ENCODE measurements at places on chromosomes 5 and 9.

GRCh38 chr9:108205276-108205675 lies 650.5 kb downstream of the ACTL7B start:
- DNase-seq = peak; percentile 34

DNA sequence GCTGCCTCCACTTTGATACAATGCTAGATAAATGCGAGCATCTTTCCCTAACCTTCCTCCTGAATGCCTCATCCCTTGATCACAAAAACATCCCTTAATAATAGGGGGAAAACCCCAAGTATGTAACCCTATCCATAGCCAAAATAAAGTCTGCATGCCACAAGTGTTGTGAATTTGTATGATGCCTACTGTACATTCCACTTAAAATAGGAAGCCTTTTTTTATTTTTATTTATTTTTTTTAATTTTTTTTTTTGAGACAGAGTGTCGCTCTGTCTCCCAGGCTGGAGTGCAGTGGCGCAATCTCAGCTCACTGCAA lies 207.0 kb downstream of the AOPEP start:
- DNase-seq = peak; percentile 72

GRCh38 chr5:172339264-172340180 lies 56.0 kb upstream of the UBTD2 start:
- no peak for DNase-seq

- no peak for DNase-seq
These were observed 144.8 kb downstream of the TRIM36 start for GRCh38 chr5:115024922-115025321.

DNA sequence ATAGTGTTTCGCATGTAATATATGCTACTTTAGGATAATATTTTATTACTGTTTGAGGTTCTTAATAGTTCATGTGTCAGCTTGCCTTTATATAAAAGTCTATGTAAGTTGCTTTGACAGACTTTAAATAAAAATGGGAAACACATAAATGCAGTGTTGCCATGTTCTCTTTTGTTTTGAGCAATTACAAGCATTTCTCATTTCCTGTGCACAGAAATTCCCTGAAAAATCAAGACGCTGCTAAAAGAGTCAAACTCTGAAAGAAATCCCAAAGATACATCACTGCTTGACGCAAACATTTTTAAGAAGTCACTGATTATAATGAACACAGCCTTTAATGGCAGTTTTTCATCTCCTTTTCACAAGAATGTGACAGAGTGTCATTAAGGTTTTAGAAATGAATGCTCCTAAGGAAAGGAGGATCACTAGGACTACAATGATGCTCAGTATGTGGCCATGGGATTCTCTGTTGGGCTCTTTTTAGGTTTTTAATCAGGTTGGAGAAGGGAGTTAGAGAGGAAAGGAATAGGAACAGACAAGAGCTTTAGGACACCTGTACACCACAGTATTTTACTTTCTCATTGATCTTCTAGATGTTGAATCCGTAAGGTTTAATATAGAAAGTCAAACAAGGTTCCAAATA lies 29.4 kb downstream of the ZCCHC7 start:
- no peak for DNase-seq

- DNase-seq = no peak
These were observed 17.4 kb downstream of the FYB1 start for GRCh38 chr5:39201781-39202596.

- DNase-seq = peak; percentile 25
These were observed 20.2 kb upstream of the MTMR12 start for GRCh38 chr5:32332966-32333365.

GRCh38 chr5:76845890-76846289 lies 3.9 kb upstream of the S100Z start:
- no peak for DNase-seq

DNA sequence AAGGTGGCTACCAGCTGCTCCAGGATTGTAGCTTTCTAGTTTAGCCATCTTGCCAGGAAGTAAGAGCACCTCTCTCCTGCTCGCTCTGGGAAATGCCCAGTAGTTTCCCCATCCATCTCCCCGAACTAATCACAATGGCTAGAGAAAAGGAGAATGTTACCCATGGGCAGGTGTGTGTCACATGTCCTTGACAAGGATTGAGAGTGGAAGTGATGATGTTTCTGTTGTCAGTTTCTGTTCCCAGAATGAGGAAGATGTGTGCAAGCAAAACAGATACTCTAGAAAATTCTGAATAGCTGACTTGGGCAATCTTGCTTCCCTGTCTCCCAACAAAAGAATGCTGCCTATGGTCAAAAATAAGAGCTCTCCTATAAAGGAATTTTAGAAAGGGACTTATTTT lies 429.5 kb downstream of the EBF1 start:
- DNase-seq = no peak

DNA sequence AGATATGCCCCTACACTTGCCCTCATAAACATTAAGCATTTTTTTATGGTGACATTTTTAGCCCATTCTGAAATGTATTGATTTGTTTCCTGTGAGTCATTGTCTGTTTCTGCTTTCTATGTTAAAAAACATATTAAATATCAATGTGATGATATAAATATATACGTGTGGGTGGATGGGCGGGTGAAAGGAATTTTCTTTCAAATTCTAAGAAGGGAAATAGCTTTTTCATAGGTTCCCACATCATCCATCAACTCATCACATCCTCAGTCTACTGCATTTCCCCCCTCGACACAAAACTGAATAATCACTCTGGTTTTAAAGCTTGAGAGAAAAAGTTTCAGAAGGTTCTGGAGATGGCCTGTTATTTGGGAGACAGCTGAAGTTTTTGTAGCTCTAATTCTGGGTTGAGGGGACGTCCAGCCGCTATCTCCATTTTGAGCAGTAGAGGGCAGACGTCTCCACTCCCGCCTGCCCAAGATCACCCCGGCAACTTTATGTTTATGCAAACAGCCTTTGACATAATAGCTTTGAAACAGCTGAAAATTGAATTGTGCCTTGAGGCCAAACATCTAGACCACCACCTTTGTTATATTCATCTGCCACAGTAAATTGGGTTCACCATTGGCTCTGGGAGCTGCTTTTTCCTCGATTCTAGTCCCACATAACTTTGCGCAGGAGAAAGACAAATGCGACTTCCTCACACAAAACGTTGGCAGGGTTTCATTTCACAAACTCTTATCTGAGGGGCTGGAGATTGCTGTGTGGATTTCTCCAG lies 216.2 kb upstream of the CLINT1 start:
- DNase-seq = peak; percentile 84

DNA sequence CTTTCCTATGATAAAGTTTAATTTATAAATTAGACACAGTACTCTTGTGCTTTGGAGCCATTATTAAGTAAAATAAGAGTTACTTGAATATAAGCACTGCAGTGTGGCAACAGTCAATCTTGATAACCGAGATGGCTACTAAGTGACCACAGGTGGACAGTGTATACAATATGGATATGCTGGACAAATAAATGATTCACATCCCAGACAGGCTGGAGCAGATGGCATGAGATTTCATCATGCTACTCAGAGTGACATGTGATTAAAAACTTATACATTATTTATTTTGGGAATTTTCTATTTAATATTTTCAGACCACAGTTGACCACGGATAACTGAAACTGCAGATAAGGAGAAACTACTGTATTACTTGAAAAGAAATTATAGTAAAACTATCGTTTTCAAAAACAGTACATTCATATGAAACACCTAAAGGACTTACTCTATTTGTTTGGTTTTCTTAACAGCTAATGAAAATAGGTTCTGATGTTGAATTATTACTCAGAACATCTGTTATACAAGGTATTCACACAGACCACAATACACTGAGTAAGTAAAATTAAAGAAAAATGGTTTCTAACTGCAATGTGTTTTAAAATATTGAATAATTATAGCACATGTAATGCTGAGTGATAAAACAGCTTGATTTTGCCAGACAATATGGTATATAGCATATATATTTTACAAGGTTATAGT lies 16.0 kb downstream of the LYRM7 start:
- no peak for DNase-seq

- no peak for DNase-seq
These were observed 23.6 kb downstream of the STC2 start for GRCh38 chr5:173304591-173304988.

DNA sequence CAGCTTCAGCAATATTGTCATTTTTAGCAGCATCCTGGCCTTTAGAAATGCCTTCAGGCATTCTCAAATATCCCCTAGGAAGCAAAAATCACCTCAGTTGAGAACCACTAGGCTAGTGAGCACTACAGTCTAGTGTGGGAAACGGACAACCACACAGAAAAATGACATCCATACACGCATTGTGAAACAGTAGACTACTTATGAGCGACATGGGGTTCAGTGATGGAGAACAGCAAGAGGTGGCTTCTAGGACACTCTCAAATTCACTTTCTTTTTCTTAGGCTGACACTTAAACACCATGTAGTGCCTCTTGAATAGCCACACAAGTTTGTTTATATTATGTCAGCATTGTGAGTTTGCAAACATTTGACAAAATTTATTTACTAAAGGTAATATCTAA lies 203.0 kb downstream of the KDM4C start:
- DNase-seq = no peak

GRCh38 chr9:117796681-117797080 lies 92.5 kb downstream of the TLR4 start:
- DNase-seq = peak; percentile 70

DNA sequence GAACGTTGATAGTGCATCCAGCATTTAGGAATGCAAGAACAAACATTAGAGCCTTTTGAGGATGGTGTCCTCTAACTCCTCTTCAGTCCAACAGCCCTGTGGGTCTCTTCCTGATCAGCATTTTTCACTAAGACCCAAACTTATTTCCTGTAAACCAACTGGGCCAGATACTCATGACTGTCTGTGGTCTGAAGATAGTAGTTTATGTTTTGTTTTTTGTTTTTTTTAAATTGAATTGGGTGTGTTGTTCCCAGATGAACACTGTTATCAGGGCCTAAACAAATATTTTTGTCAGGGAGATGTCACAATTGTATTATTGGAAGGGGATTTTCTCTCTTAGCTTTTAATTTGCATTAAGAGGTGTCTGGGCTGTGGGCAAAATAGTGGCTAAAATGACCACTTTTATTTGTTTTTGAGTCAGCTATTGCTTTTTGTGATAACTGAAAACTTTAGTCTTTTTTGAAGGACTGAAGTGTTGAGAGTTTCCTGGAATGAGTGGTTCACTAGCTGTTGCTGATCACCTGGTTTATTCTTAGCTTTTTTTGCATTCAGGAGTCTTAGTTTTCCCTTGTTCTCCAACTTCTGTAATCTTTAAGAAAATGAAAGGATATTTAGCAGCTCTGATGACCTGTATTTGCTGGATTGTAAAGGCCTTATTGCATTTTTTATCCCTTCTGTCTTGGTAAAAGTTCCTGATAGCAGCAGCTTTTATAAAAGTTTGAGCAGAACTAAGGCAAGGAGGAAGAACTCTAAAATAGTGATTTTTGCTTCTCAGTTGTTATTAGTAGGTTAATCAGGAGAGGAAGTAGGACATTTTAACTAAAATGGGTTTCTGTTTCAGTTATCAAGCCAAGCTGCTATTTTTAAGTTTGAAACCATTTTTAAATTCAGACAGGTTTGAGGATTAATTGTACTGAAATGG lies 5.5 kb downstream of the MAN2A1 start:
- no peak for DNase-seq

DNA sequence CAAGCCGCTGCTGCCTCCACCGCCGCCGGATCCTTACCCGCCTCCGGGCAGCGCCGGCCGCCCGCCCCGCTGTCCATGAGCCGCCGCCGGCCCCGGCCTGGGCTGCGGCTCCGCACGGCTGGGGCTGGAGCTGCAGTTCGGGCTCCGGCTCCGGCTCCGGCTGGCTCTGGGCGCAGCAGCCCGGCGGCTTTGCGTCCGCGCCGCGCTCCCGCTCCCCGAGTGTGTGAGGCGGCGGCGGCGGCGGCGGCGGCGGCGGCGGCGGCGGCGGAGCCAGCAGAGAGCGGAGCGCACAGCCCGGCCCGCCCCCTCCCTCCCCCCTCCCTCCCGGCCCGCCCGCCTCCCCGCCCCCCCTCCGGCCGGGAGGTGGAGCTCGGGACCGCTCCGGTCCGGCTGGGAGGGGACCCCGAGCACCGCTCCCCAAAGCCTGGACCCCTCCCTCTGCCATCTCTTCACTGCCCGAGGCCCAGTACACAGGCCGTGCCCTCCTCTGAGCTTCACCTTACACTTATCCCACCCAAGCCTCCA lies at the start of gene PCDH1:
TSS of gene PCDH1 (minus strand) at position 225 of the 525 bp plus-strand sequence. CDS start at position 77, 148 bp downstream.
- DNase-seq = peak; percentile 73

DNA sequence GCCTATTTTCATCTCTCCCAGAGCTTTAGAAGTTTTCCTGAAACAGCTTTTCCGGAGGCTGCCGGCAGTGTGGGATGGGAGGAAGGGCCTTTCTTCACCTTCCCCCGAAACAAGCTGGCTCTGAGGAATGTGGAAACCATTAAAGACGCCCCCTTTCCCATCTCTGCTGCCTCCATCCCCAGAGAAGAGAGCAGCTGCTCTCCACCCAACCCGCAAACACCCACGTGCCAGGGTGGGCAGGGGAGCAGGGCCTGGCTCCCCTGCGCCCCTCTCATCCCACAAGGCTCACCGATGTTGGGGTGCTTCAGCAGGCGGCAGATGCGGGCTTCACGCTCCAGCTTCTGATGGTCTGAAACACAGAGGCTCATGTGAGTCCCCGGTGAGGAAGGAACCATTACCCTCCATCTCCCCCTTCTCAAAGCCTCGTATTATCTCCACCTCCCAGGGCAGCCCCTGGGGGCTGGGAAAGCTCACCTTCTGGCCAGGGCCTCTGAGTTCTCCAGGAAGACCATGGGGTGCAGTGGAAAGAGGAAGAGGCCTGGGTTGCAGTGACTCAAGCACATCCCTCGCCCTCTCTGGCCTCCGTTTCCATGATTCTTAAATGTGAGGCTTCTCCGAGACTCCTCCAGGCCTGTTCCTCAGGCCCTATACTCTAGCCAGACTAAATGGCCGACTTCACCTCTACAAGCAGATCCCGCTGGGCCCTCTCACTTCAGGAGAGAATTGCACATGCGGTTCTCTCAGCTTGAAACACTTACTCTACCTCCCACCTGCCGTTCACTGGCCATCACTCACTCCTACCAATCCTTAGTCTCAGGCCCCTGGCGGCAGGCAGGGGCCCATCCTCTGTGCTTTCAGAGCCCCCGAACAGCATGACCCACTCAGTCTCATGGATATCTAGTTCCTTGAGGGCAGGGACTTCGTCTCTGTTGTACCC lies 24.6 kb downstream of the CAMK2A start:
- DNase-seq = no peak

- DNase-seq = no peak
These were observed 11.1 kb downstream of the DOLK start for GRCh38 chr9:128936171-128936865.

GRCh38 chr5:102451082-102451481 lies 47.7 kb downstream of the SLCO6A1 start:
- no peak for DNase-seq

- peak; percentile 92 for DNase-seq
These were observed 18.7 kb upstream of the RNF130 start for GRCh38 chr5:180090098-180090768.

GRCh38 chr5:123874600-123875201 lies 362.7 kb downstream of the CSNK1G3 start:
- peak; percentile 7 for DNase-seq

DNA sequence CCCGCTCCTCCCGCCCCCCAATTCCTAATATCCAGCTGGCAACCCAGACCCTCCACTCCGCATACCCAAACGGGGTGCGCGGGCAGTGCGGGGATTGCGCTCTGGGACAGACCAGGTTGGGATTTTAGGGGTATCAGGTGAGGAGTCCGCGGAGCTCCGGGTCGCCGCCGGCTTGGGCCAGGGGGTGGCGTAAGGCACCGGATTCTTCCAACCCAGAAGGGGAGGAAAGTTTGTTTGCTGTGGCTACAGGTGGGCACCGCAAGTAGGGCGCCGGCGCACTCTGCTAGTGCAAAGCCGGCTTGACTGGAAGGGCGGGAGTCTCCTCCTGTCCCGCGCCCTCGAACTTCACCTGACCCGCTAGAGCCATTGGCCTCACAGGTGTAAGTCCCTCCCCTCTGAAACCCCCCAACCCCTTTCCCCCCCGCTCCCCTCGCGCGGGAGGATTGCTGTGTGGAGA lies 709 bp downstream of the IQGAP2 start:
- peak; percentile 7 for DNase-seq

All from GM03348 (cell line).